ENCODE measurements at places on chromosomes 12 and 14. TPM values are rescaled to one million over a fixed set of nuclear protein-coding genes. Genes with fewer than 3 reads are reported as not detected.

GRCh38 chr14:61638595-61639387, 56.5 kb upstream of the HIF1A start:
- DNase-seq = no peak

- DNase-seq = no peak
Observed at GRCh38 chr14:56133547-56133946, 15.3 kb downstream of the PELI2 start.

DNA sequence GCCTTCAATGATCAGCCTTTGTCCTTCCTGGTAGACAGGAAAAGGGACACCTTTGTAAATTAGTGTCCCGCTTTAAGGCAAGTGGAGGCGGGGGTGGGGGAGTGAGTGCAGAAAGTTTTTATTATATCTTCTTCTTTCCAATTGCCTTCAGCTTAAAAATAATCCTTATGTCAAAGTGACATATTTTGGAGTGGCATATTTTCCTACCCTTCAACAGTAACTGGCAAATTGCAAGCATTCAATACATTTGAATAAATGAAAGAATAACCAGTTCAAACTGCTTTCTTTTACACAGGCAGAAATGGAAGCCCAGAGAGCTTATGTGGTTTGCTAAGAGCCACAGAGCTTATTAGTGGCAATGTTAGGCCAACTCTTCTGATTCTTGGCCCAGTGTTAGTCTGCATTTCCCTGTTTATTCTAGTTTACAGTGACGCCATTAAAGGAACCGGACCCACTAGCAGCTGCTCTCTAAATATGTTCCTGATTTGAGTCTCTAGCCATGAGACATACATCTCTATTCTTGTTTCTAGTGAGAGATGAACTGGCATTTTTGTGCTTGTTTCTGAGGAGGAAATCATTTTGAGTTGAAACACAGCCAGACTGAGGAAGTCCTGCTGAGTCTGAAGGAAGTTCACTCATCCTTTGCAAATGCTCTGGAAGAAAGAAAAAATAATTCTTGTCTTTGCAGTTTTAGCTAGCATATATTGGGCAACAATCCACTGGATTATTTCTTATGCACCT, 468.7 kb downstream of the NOVA1 start:
- no peak for DNase-seq

Gene G2E3
- 28.7 TPM for total RNA-seq
